NCI-H1436 treated with DMSO at 0.1 percent for 48 hours (cell line): ENCODE measurements at places on chromosomes 5 and 9.

- DNase-seq = no peak
Measured at GRCh38 chr9:70136632-70137031, 93.0 kb downstream of the MAMDC2 start.

GRCh38 chr9:8391566-8391965 is 592.0 kb upstream of the DMAC1 start:
- DNase-seq = no peak

DNA sequence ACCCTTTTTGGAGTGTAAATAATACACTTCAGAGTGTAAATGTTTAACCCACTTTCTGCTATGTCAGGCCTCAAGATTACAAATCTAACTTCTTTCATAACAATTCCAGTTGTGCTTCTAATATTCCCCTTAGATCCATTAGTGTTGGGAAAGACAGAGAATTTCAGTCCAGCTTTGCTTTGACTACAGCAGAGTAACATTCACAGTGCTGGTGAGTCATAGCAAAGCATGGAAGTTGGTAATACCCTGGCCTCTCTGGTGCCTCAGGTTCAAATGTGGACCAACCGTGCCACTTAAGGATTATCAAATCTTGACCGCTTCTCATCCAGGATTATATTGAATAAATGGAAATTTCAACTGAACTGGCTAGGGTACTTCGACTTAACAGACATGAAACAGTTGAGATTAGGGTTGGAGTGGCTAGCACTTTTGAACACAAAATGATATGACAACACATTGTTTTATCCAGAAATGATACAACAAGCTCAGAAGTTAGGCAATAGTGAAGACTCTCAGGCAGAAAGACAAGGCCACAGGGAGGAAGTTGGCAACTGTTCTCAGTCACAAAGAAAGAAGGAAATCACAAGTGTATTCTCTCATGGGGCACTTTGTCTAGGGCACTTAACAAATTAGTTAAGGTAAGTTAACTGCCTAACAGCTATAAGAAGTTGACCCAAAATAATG is 24.4 kb upstream of the RASA1 start:
- DNase-seq = no peak

DNA sequence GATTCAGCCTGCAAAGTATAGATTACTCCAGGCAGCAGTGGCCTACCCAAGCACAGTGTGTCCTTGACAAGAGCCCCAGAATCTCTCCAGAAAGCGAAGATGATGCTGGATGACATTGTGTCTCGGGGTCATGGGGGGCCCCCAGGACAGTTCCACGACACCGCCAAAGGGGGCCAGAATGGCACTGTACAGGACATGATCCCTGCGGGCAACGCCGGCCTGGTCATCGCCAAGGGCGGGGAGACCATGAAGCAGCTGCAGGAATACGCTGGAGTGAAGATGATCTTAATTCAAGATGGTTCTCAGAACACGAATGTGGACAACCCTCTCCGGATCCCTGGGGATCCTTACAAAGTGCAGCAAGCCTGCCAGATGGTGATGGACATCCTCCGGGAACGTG is 107.0 kb upstream of the MTAP start:
- DNase-seq = no peak

- no peak for DNase-seq
Measured at GRCh38 chr9:82147798-82148425, 159.3 kb downstream of the SPATA31D1 start.

DNA sequence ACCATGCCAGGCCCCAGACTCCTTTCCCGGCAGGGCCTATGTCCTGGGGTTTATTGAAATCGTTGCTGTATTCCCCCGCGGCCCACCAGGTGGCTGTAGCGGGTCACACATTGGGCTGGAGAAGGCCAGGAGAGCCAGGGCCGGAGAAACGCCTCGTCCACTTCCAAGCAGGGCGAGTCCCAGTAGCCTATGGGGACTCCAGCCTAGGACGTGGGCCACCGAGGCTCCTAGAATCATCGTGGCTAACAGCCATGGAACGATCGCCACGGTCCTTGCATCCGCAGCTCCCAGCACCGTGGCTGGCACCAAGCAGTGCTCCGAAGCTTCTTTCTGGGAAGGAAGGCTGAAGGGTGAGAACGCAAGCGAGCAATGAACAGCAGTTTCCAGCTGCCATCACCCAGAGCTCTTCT is 87.7 kb downstream of the ENTREP1 start:
- DNase-seq = no peak

DNA sequence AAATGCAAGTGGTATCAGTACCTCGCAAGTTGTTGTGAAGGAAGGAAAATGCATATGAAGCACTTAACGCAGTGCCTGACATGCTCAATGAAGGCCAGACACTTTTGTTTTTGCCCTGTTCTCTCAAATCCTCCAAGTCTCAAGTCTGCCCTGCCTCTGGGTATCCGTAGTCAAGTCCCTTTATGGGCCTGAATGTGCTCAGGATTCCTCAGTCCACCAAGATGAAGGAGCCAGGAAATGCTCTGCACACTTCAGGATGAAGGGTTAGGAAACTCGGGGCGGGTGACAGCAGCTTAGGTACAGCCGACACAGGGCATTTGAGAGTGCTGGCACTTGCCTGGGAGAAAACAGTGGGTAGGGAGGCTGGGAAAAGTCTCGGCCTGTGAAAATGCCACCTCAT is 1.4 kb downstream of the ECSCR start:
- no peak for DNase-seq

- DNase-seq = no peak
Measured at GRCh38 chr9:2241461-2241835, 226.3 kb downstream of the SMARCA2 start.

DNA sequence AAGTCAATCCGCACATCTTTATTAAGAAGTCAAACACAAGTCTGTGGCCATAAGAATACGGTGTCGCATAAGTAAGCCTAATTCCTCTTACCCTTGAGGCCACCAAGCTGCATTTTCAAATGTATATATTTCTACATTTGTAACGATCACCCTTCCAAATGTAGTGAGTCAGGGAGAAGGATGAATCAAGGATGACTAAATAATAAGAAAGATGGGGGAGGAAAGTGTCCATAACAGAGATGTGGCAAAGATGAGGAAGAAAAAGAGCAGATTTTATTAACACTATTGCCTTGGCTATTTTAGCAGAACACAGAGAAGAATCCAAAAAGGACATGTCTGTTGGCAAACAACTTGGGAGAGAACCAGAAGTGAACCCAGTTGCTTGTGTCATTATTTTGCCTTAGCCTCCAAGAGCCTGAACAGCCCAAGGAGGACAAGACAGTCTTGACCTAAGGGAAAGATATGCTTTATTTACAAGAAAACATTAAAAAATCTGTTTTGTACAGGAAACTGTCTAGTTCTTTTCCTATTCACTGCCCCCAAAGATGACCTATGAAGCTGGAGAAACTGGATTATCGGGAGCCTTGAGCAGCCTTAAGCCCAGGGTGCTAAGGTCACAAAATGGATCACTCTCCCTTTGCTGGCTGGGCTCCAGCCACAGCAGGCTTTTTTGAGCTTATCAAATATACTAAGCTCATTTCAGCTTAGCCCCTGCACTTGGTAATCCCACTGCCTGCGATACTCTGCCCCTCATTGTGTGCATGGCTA is 101.5 kb downstream of the PLCXD3 start:
- DNase-seq = no peak
